ENCODE measurements at places on chromosomes 3 and 15.

DNA sequence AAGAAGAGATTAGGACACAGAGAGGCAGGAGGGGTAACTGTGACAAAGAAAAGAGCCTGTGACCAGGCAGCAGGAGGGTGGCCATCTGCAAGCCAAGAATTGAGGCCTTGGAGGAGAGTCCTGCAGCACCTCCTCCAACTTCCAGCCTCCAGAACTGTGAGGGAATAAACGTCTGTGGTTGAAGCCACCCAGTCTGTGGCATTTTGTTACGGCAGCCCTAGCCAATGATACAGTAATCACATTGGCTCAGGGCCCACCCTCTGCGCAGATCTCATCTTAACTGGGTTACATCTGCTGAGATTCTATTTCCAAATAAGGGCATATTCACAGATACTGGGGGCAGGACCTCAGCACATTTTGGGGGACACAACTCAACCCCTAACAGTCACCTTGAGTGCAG lies 11.3 kb downstream of the SELENOS start:
- DNase-seq: no peak

DNA sequence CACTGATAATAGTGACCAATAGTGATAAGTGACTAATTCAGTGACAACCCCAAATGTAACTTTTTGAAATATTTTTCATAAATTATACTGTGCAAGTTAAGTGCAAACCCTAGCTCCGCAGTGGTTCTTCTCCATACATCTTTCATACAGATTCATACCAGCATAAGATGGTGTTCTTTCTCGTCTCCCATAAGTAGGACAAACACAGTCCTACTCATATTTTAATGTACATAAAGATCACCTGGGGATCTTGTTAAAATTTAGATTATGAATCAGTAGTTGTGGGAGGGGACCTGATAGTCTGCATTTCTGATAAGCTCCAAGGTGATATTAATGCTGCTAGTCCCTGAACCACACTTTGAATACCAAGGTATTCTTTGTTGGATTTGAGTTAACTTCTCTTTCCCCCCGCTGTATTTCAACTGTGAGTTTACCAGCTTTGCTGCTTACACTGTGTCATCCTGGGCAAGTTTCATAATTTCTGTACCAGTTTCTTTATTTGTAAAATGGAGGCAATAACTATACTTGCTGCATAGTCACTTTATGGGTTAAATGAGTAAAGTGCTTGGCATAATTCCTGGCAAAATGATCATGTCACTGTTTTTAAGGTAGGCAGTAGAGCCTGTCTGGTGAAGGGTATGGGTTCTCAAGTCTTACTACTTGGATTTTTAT lies 34.7 kb upstream of the C3orf38 start:
- DNase-seq: no peak

DNA sequence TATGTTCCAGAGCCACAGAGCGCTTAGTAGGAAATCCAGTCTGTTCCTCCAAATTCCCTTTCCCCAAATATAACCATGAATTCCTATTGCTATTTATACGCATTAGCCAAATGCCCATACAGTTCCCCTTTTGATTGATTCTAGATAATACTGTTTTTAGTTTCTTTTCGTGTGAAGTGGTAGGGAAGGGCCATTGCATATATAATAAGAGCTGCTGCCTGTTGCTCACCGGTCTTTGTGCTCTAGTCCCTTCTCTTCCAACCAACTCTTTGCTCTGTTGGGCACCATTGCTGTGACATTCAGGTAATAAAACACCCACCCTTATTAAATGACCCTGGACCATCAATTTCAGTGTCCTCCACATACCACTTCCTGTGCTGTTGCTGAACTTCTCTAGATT lies 379.9 kb upstream of the KCNMB2 start:
- DNase-seq: no peak

DNA sequence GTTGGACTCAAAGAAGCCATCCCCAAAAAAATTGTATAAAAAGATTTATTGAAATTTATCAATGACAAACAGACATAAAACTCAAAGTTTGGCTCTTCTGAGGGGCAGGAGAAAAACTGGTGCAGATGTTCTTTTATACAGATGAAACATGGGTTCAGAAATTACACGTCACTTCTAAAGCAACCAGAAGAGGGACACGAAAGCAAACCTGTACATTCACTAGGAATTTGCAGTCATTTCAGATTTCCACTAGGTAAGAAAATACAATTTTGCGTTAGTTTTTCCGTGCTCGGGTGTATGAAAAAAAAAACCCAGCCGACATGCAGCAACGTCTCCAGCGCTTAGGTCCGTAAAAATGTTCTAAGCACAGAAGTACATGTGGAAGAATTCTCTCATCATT lies 41.8 kb downstream of the ANP32A start:
- DNase-seq: no peak

- no peak for DNase-seq
Measured at GRCh38 chr3:56772952-56773938, 28.5 kb downstream of the ARHGEF3 start.

Data from T-helper 2 cell (primary cell).